BJ (cell line): ENCODE measurements at places on chromosomes 6 and 20. TPM values are rescaled to one million over a fixed set of nuclear protein-coding genes. Genes with fewer than 3 reads are reported as not detected.

The SYNGAP1 gene
- polyA plus RNA-seq, result 4.2 and 5.7 TPM in 2 replicates

The PDYN gene
- not detected in 2 replicates for polyA plus RNA-seq

DNA sequence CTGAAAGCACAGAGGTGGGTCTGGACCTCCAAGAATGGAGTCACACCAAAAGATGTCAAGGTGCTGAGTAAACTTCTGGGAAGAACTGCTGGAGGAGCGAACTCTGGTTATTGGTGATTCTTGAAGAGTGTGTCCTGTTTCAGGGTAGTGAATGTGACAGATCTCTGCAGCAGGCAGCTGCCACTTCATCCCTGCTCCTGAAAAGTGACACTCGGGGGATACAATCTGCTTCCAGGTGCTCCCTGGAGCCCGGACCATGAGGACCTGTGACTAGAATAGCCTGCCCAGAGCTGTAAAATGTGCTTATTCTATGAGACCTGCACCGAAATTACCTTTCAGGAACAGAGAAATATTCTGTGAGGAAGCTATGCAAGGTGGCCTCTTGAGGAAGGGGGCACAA, 191.1 kb downstream of the FOXC1 start:
- no peak for DNase-seq

DNA sequence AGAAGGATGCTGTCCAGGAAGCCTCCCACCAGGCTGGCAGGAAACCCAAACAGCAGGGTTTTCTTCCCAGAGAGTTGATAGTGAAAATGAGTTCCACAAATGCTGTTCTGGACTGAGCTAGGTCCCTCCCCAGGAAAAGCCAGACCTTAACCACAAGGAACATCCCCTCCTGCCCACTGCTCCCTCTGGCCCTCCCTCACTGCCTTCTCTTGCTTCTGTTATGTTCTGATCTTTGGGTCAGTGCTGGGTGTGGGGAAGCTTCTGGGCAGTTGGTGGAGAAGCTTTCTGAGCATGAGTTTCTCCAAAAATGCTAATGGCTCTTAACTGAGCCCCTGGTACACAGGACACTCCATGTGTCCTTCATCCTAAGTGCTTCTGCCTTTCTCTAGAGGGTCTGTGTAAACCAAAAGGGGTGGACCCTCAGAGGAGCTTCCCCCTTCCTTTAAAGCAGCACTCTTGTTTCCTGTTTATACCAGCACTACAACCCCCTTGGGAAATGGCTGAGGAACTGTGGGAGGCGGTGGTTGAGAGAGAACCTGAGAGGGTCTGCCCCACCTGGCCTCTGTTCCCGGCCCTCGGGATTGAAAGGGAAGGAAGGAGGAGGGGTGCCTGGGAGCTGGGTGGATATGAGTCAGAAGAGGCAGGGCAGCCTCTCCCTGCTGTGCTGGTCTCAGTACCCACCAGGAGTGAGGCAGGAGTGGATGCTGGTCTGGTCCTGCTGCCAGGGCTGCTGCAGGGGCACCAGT, 42.0 kb downstream of the CDS2 start:
- DNase-seq, result no peak

The NT5E gene
- polyA plus RNA-seq, result 63.0 and 99.2 TPM in 2 replicates

- no peak for DNase-seq
These were observed 94.5 kb downstream of the BACH2 start for GRCh38 chr6:90202156-90202555.

The FAM209B gene
- 0.33 TPM in 1 of 2 replicates, not detected in the other for polyA plus RNA-seq

DNA sequence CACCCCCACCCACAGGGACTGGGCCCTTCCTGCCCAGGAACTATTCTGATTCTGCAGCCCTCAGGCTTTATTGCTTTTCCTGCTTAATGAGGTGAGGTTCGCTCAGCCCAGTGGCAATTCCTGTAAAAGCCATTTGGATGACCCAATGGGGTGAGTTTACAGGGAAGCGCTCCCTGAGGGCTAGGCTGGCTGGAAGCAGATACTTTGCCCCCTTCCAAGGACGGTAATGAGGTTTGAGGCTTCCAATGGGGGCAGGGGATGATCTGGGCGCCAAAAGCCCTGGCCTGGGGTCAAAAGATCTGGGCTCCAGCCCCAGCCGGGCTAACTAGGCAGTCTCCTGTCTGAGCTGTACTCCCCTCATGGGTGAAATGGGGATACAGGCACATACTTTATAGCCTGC, 41.8 kb downstream of the RIPOR3 start:
- no peak for DNase-seq

The CGAS gene
- 1.5 and 2.5 TPM in 2 replicates for polyA plus RNA-seq

DNA sequence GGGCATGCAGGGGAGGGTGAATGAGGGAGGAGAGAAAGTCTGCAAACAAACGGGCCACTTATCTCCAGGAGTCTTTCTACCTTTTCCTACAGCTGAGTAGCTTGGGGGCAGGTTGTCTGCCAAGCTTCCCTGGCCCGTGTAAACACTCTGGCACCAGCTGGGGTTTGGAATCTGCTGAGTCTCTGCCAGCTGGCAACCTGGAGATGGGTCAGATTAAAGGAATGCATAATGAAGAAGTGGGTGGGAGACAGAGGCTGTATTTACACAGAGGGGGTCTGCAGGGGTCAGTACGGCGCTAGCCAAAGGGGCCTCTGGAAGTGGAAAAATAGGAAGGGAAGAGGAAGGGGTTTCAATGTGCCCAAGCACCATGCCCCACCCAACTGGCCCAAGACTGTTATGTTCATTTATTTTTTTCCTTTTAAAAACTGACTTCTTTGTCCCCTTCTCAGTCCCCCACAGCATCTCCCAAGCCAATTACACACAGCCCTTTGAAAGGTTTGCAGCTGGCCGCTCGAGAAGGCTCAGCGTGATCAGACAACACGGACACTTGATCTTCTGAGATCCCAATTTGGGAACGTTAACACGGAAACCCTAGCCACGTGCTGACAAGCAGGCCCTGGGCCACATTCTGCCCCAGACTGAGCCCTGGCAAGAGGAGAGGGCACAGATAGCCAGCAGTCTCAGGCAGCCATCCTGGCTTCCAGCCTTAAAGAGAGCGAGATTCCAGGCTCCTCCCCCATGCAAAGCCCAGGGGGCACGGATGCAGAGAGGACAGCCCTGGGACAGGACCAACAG, 25.2 kb downstream of the TRAM2 start:
- DNase-seq, result no peak

- DNase-seq, result no peak
These were observed 105.0 kb downstream of the HUS1B start for GRCh38 chr6:551829-552350.

The AHI1 gene
- 7.9 and 15.8 TPM in 2 replicates for polyA plus RNA-seq

The CDYL gene
- polyA plus RNA-seq, result 21.6 and 21.9 TPM in 2 replicates

The MOG gene
- not detected in 2 replicates for polyA plus RNA-seq

GRCh38 chr6:149766156-149766769, 16.7 kb downstream of the PCMT1 start:
- no peak for DNase-seq

GRCh38 chr6:118283766-118284165, 264.3 kb upstream of the PLN start:
- peak; percentile 6 for DNase-seq

DNA sequence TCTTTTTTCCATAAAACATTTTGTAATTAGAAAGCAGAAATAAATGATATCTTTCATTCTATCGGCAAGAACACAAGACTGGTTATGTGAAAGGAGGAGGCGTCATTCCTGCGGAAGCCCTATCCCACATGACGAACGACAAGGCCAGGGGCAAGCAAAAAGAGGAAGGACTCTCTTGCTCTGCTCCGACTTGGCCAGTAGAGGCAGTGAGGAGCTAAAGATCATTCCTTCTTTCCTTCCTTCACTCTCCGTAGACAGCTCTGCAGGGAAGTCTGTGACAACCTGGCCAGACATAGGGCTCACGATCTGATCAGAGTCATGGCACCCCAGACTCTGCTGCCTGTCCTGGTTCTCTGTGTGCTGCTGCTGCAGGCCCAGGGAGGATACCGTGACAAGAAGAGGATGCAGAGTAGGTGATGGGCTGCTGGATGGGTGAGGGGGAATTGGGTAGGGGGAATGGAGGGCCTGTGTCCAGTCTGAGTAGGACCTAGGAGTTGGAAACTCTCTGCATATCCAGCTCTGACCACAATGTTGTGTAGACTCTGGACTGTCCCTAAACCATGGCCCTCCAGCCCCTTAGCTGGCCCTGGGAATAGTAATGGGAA, at the start of gene WFDC10A:
Gene WFDC10A, plus strand, starts transcription at position 244 of the 605 bp plus-strand sequence. Its CDS starts 75 bp downstream, at position 319.
- DNase-seq, result no peak

DNA sequence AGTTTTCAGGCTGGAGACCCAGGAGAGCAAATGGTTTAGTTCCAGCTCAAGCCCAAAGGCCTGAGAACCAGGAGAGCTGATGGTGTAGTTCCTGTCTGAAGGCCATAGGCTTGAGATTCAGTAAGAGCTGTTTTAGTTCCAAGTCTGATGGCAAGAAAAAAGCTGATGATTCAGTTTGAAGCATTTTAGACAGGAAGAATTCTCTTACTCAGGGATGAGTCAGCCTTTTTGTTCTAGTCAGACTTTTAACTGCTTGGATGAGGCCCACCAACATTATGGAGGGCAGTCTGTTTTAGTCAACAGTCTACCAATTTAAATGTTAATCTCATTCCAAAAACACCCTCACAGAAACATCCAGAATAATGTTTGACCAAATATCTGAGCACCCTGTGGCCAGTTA, 2.5 kb downstream of the ZSCAN26 start:
- DNase-seq, result peak; percentile 55

The C6orf141 gene
- 0.22 and 0.32 TPM in 2 replicates for polyA plus RNA-seq

The GMPR gene
- polyA plus RNA-seq, result 7.3 and 8.3 TPM in 2 replicates

GRCh38 chr6:117494283-117494682, 11.8 kb downstream of the DCBLD1 start:
- DNase-seq, result no peak

GRCh38 chr6:52013035-52013434, 74.4 kb downstream of the PKHD1 start:
- DNase-seq, result no peak

- peak; percentile 71 for DNase-seq
These were observed 115.2 kb downstream of the MRPL14 start for GRCh38 chr6:44012078-44012493.

- no peak for DNase-seq
These were observed 233.4 kb upstream of the ID4 start for GRCh38 chr6:19603721-19604120.

The LRP11 gene
- polyA plus RNA-seq, result 26.3 and 32.6 TPM in 2 replicates

DNA sequence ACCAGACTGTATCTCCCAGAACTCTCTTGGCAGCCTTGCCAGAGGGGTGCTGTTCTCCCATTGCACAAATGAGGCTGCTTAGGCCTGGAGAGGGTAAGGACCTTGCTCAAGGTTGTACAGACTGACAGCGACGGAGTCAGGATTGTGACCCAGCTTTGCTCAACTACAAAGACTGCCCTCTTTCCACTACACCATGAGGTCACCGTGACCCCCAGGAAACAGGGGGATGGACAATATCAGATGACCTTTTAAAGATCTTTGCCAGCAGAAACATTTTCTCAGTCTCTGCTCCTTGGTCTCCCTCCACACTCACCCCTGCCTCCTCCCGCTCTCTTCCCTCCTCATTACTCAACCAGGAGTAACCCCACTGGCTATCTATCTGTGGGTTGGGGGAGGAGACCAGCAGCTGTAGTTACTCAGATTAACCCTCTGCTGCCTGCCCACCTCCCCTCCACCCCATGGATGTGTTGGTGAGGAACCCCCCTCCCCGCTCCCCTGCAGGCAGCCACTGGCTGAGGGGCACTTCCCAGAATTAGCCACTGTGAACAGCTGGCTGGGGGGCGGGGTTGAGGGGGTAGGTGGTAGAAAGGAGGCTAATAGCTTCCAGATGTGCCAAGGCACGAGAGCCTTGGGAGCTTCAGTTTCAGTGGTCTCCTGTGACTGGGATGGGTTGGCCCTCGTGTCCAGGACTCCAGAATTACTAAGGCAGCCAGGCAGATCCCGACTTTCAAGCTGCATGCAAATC, 26.9 kb upstream of the MRPS18A start:
- no peak for DNase-seq

DNA sequence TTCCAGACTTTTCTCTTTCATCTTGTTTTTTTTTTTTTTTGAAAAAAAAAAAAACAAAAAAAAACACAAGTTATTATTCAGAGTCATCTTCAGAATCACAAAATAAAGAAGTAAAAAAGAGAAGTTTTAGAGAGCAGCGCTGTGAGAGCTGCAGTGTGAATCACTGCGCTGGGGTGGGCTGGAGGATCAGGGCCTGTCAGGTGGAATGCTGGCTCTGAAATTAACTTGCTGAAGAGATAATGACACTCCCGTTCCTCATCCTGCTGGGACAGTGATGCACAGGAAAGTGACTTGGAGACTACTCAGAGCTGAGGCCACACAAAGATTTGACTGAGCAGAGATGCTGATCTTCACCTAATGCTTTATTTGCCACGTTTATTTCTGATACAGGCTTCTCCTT, 42.7 kb upstream of the CLDN20 start:
- DNase-seq, result no peak

The PRICKLE4 gene
- polyA plus RNA-seq, result 0.31 TPM in 1 of 2 replicates, not detected in the other

The EEF1A2 gene
- 8.3 and 9.4 TPM in 2 replicates for polyA plus RNA-seq

DNA sequence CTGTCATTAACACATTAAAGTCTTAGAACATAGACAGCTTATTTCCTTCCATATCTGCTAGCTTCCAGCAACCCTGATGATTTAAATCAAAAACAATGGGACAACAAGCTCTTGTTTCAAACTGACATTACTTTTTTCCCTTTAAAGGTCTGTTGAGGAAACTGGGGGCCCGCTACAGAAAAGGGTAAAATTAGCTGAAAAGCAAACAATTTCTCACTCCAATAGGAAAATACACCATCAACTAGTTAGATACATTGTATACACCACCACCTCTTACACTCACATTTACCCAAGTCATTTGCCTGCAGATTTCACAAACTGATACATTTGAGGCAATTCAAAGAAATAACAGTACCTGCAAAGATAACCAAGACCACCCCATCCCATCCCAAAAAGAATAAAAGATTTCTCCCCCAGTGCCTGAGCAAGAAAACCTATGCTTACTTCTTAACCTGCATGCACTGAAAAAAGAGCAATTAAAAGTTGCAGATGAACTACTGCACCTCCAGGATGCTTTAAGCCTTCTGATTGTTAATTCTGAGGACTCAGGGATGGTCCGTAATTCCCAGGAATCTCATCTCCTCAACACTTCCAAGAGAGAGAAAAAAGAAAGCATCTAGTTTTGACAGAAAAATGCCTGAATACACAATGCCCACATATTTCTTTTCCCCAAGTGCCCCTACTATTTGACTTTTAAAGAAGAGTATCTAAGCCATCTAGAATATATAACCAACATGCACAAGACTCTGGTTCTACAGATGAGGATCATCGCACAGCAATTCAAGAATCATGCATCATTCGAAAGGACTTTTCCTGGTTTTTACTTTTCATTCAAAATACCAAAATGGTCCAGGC, 5.6 kb downstream of the ZMYND8 start:
- no peak for DNase-seq
